ENCODE measurements at places on chromosomes 3 and 15.

- DNase-seq = no peak
These were observed 76.1 kb downstream of the CHRD start for GRCh38 chr3:184455991-184456390.

DNA sequence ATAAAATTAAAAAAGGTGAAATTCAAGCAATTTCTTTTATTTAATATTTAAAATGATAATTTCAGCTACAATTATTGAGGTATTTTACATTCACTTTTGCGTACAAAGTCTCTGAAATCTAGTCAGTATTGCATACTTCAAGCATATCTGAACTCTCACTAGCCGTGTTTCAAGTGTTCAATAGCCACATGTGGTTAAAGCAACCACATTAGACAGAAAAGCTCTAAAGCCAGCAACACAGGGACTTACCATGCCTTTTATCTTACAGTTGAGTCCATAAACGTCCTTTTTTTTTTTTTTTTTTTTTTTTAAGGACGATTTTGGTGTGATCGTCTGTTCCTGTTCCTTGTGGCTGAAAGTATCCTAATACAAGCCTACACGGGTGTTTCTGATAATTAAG, 257.0 kb upstream of the RGMA start:
- no peak for DNase-seq

DNA sequence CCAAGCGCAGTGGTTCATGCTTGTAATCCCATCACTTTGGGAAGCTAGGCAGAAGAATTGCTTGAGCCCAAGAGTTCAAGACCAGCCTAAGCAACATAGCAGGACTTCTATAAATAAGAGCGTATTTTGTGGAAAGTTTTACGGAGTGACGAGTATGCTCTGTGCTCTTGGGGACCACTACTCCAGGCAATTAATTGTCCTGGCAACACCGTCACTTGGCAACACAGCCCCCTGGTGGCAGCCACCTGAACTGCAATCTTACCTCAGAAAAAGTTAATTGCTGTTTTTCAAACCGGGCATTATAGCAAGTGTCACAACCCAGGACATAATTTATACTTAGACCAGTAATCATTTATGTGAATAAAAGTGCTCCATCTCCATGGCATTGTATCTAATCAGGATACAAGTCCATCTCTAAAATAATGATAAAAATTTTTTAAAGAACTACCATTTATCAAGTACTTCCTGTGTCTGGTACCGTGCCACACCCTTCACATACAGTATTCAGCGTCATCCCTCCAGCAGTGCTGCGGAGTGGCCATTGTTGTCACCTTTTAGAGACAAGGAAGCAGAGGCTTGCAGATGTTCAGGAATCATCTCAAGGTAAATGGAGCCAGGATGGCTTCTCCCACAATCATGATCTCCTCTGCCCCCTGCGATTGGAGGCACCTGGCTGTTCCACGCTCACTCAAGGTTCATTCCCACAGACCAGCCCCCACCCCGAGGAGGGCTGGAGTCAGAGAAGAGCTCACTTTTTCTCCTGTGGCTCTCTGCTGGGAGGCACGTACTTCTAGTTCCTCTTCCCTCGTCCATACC, 34.5 kb downstream of the PLA2G4D start:
- peak; percentile 67 for DNase-seq

DNA sequence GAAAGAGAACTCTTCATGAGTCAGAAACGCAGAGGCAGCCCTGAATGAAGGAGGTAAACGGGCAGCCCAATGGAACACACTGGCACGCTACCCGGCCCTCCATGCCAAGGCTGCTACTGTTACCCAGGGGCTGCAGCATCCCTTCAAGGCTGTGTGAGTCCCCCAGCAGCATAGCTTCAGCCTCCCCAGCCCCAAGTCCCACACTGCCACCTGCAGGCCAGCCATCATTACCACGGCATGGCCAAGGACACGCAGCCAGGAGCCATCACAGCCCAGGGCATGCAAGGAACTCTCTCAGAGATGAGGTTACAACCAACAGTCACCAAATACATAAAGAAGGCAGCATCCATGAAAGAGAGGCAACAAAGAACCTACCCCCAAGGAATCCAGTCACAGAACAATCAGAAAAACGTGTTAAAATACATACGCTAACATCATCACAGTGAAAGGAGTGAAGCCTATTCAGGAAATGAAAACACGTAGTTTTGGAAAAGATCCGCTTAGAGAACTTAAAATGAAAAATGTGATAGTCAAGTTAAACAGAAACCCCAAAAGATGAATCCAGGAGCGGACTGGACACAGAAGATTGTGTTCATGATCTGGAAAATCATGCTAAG, 22.4 kb downstream of the PLA2G4F start:
- peak; percentile 44 for DNase-seq

DNA sequence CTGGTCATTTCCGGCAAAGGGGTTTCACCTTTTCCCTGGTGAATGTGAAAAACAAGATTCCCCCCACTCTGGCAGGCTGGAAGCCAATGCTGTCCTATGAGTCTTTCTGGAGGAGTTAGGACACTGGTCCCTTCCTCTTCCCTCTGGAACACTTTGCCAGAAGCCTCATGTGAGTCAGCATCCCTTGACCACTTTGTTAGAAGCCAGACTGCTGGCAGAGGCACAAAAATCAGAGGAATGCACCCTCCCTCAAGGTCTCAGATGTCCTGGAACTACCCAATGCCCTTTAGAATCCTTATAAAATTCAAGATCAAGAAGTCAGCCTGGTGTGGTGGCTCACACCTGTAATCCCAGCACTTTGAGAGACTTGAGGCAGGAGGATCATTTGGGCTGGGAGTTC, 26.6 kb downstream of the ITGB5 start:
- no peak for DNase-seq

GRCh38 chr15:100524326-100524725, 4.4 kb downstream of the CERS3 start:
- DNase-seq = no peak

- DNase-seq = no peak
These were observed 769.5 kb upstream of the DPPA4 start for GRCh38 chr3:110106805-110107204.

DNA sequence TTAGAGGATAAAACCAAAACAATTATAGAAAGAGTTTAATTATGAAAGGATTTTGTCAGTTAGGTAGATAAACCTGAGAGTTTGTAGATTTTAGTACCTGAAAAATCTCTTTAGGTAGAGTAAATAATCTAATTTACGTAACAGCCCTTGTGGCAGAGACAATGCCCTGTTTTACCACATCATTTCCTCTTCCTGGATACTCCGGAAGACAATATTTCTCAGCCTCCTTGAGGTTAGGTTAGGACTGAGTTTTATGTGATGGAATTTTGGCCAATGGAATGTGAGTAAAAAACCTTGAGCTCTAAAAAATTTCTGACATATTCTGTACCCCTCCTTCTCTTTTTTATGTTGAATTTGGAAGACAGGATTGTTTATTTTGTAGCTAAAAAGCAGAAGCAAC, 50.7 kb upstream of the TPRG1 start:
- DNase-seq = no peak

DNA sequence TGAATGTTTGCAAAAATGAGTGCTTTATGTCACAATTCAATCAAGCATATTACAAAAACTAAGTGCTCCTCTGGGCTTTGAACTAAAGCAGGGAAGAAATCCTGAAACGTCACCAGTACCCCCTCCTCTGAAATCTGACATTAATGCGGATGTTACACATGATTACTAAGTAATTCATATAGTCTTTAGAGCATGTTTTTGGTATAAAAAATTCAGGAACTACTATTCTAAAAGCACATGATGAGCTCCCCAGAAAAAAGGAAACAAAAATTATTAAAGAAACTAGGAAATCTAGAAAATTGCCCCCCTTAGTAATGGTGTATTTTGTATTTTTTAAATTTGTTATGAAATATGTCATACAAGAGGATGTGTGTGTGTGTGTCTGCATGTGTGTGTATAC, 87.7 kb downstream of the MYO5A start:
- no peak for DNase-seq

DNA sequence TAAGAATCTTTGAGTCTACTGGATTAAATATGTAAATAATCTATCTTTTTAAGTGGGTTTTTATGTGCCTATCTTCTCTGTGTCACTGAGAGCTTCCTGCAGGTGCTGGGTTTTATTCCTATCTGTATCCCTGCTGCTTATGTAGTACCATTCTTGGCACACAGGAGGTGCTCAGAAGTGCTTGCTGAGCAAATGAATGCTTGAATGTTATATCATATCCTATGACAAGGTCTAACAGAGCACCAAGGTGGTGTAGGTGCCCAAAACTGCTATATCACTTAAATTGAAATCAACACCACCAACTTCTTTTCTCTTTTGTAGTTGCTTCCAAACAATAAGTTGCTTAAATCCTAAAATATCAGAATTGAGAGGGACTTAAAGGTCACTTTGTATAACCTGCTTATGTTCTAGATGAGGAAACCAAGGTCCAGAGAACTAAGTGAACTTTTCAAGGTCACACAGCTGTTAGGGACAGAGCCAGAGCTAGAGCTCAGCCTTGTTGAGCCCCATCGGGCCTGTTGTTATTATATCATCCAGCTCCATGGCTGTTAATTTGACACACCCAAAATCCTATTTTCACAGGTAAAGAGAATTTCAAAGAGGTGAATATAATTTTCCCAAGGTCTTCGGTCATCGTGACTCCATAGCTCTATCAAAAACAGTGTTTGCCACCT, 46.0 kb downstream of the CCNL1 start:
- no peak for DNase-seq

- no peak for DNase-seq
These were observed 6.9 kb upstream of the SACM1L start for GRCh38 chr3:45682311-45682710.

Data from activated CD4-positive, alpha-beta T cell treated with anti-CD3 and anti-CD28 coated beads for 24 hours (primary cell).